ENCODE measurements at places on chromosomes 12 and 14.

DNA sequence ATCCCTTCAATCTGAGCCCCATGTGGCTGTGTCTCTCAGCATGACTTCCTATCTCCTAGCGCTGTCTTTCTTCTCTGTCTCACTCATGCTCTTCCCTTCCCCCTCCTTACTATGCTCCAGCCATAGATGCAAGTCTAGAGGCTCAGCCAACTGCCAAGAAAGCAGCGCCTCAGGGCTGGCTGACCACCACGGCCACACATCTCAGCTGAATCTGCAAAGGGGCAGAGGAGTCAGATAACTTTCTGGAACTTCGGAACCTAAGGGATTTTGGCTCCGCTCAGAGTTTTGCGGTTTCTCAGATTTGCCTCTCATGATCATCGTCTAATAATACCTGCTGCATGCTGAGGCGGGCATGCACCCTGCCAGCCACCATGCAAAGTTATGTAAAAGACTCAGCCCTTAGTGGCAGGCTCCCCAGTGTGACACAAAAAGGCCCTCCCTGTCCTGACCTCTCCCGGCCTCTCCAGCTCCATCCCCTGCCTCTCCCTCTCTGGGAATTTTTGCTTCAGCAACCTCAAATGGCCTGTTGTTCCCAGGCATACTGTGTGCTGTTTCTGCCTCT lies 5.0 kb upstream of the FGF6 start:
- DNase-seq: no peak

DNA sequence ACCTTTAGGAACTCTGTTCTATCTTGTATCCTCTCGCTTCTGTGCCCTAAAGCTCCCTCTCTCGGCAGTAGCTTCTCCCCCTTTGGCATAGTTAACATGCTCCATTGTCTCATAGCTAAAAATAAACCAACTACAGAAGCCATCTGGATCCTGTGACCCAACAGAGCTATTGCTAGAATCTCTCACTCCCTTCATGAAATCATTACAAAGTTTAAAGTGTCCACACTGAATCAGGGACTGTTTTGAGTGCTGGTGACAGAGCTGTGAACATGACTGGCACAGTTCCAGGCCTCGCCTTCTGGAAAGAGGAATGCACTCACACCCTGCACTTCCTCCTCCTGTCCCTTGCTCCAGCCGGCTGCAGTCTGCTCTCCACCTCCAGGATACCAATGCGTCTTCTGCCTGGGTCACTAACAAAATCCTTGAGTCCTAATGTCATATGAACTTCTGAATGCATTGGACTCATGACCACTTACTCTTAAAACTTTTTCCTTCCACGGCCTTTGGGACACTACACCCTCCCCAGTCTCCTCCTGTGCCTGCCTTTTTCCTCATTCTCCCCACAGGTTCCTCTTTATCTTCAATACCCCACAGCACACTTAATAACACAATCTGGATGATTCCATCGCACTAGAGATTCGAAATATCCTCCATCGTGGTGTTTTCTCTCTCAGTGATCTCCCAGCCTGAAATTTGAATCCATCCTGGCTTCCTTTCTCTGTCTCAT lies 13.2 kb downstream of the PLBD1 start:
- DNase-seq: peak; percentile 55

- DNase-seq: no peak
Observed at GRCh38 chr12:70467918-70468733, 102.0 kb downstream of the KCNMB4 start.

DNA sequence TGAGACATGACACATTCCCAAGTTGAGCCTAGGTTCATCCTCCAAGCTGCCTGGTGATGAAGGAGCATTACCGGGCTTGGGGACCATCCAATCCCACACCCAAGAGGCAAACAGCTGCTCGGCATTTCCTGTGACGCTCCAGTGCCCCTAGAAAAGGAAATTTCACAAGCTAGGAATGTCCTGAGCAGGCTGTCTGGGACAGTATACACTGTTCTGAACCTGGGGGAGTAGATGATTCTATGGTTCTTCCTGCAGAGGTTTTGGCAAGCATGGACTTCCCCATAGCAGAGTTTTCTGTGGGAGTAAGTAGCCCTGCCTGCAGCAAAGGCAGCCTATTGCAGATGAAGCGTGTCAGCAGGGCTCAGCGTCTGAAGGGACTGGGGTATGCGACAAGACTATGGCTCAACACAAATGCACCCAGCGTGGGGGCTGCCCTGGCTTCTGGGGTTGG lies 47.4 kb upstream of the SRSF5 start:
- no peak for DNase-seq

DNA sequence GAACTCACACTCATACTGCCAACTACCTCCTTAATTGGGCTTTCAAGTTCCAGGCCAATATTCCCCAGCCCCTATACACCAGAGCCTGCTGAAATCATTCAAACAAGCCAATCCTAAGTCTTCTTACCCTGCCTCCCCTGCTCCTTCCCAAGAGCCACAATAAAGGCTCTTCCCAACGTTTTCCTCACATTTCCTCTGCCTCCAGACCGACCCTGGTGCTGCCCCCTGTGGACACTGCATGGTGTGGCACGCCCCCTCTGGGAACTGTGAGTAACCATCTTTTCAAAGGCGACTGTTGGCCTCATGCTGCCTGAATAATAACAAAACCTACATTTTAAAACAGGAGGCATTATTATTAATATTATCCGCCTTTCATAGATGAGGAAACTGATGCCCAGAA lies 111.6 kb upstream of the NOS1 start:
- DNase-seq: no peak

GRCh38 chr12:64713376-64713775 lies 45.8 kb downstream of the GNS start:
- DNase-seq: no peak

DNA sequence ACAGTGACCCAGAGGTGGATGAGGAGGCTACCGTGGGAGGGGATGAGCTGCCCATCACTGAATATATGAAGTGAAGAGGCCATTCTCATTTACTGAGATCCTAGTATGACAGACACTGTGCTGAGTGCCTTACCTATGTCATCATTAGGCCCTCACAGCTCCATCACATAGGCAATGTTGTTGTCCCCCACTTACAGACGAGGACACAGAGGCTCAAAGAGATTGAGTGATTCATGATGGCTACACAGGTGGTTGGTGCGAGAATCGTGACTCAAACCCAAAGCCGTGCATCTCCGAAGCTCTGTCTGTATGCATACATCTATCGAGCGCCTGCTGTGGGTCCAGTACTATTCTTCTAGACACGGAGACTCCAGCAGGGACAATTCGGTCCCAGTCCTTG lies 5.9 kb upstream of the CCDC197 start:
- no peak for DNase-seq

DNA sequence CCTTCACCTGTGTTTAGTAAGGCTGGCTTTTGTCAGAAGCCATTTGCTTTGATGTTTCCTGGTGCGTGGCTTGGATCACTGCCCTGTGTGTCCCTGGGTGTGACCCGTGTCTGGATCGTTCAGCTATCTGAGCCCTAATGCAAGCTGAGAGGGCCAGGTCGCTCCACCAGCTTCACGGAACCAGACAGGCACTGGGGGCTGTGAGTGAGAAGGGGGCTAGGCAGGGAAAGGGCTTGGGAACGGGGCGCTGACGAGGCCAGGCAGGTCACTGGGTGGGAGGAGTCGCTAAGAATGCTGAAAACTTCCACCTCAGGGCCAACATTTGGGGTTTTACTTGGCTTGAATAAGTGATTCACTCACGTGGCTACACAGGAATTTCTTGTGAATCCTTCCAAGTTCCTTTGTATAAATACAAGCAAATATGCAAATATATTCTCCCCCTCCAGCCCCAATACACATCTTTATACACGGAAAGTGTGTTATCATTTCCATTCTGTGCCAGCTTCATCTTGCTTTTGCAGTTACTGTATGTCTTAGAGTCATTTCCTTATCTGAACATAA lies 24.2 kb upstream of the MMP17 start:
- DNase-seq: no peak

- DNase-seq: no peak
Observed at GRCh38 chr14:100271247-100271939, 32.4 kb downstream of the YY1 start.

DNA sequence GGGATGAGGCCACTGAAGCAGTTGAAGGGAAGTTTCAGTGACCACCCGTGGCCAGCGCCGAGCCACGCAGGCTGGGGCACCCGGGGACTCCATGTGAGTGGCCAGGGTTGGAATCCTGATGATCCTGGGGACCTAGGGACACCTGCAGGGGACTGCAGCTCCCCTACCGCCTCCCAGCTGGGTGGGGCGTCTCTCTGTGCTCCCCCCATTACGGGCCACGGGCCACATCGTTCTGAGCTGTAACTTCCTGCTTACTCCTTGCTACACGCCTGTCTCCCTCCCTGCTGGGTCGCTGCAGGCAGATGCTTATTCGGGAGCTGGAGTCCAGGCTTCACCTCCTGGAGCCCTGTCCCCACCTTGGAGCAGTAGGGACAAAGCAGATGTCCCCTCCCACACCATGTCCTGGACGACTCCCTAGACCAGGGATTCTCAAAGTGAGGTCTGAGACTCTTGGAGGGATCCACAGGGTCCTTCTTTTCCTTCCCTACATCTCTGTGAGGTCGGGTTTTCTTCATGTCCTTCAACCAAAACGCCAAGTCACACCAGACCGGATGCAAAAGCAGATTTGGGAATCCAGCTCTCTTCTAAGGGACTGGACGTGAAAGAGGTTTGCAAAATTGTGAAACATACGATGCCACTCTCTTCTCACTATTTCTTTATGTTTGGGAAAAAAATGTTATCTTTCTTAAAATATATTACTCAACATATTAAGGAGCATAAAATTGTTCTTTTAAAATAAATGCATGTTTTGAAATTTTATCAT lies 85.9 kb upstream of the NCOR2 start:
- no peak for DNase-seq

DNA sequence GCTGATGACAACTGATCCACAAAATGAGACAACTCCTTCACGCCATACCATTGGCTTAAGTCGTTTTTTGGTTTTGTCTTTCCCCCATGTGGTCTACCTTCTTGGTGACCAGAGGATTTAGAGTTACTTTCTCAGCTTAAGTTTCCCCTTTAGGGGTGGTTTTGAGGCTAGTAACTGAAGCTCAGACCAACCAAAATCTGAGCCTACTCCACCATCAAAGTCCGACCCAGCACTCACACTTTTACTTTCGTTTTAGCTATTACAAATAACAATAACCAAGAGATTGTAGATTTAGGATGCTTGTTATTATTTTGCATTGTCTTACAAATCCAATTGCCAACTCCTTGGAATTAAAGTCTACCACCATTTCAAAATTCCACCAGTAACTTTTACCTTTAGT lies 130.6 kb upstream of the MDM1 start:
- no peak for DNase-seq

GRCh38 chr12:25906651-25907340 lies 51.7 kb upstream of the RASSF8 start:
- DNase-seq: no peak

- DNase-seq: no peak
Observed at GRCh38 chr14:51616724-51617409, 34.8 kb upstream of the FRMD6 start.

DNA sequence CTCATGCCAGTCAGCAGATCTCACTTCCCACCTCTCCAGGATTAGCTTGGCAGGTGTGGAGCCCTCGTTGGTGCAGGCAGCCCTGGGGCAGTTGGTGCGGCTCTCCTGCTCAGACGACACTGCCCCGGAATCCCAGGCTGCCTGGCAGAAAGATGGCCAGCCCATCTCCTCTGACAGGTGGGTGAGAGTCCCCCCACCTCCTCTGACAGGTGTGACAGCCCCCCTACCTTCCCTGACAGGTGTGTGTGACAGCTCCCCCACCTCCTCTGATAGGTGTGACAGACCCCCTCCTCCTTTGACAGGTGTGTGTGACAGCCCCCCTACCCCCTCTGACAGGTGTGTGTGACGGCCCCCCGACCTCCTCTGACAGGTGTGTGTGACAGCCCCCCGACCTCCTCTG lies 26.3 kb downstream of the PAPLN start:
- no peak for DNase-seq

GRCh38 chr12:6460751-6461371 lies 9.0 kb downstream of the TAPBPL start:
- DNase-seq: no peak

GRCh38 chr14:25574628-25575325 lies 524.8 kb upstream of the STXBP6 start:
- no peak for DNase-seq

DNA sequence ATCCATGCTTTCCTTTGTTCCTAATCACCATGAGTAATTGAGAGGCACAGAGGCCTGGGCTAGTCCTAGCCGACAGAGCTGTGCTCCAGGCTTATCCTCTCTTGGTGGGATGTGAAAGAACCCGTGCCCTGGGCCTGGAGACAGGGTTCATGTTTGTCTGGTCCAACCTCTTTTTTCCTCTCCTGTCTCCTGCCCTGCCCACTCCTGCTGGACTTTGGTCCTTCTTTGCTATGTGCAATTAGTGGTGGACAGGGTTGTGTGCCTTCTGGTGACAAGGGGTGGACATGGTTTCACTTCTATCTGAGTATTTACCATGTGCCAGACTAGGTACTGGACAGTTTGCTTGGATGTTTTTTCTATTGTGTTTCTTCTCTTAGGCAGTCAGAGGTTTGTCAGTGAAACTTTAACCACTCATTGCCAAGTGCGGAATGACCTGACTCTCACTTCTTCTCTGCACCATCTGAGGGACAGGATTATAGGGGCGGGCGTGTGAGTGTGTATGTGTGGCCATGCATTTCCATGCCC lies 126.1 kb downstream of the SMOC1 start:
- DNase-seq: no peak

DNA sequence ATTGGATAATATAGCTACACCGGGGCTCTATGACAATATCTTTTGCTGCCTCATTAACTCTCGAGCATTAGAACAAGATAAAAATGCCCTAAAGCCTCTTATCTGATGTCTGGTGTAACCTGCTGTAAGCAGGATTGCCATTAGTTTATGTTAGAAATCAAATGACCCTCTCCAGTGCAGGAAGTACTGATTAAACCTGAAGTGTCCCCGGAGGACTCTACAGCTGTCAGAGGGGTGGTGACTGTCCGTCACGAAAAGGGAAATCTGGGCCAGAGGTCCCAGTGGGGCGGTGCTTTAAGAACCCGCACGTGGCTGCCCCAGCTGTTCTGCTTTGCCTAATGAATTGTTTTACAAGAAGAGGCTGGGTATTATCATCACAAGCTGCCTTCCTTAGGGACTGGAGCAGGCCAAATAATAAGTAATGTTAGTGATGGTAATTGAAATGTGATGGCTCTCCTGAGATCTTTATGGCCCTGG lies 55.7 kb downstream of the LIN52 start:
- DNase-seq: peak; percentile 44

DNA sequence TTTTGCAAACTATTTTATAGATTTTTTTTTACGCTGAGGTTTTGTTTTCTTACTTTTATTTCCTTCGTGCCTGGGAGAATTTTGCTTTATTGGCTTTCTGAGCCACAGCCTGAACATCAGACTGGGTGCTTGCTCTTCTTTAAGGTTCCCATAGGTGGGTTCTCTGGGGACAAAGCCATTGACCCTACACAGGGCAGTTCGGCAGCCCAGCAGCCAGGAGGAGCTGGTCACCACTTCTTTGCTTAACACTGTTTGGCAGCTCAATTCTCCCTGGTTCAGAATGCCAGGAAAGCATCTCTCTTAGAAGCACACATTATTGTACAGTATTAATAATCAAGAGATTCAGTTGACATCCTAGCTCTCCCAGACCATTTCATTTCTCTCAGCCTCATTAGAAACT lies 140.8 kb upstream of the NEDD1 start:
- DNase-seq: no peak

- no peak for DNase-seq
Observed at GRCh38 chr12:10042167-10042566, 11.7 kb downstream of the CLEC9A start.

- peak; percentile 55 for DNase-seq
Observed at GRCh38 chr14:96592591-96593386, 90.6 kb downstream of the PAPOLA start.
